NCI-H146 (cell line): ENCODE measurements at places on chromosomes 7 and 10.

DNA sequence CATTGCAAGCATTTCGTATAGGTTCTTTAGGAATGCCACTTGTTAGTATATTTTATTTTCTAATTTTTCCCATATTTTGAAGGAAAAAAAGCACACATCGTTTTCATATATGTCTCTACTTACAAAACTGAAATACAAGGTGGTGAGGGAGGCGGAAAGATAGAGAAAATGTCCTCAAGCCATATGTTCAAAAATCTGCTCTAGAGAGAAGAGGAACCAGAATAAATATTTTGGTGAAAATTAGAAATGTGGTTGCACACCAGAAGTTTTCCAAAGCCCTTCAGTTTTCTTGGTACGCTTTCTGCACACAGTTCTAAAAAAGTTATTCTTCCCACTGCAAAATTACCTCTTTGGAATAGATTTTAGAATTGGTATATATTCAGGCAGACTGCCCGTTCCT lies 107.4 kb upstream of the RHOBTB1 start:
- DNase-seq, result no peak

- DNase-seq, result no peak
These were observed at the start of gene SHH for GRCh38 chr7:155811895-155812761. TSS of gene SHH (minus strand) at chr7:155812463. CDS start at chr7:155812122, 341 bp downstream.

- no peak for DNase-seq
These were observed 589 bp downstream of the LSM8 start for GRCh38 chr7:118184565-118184940.

DNA sequence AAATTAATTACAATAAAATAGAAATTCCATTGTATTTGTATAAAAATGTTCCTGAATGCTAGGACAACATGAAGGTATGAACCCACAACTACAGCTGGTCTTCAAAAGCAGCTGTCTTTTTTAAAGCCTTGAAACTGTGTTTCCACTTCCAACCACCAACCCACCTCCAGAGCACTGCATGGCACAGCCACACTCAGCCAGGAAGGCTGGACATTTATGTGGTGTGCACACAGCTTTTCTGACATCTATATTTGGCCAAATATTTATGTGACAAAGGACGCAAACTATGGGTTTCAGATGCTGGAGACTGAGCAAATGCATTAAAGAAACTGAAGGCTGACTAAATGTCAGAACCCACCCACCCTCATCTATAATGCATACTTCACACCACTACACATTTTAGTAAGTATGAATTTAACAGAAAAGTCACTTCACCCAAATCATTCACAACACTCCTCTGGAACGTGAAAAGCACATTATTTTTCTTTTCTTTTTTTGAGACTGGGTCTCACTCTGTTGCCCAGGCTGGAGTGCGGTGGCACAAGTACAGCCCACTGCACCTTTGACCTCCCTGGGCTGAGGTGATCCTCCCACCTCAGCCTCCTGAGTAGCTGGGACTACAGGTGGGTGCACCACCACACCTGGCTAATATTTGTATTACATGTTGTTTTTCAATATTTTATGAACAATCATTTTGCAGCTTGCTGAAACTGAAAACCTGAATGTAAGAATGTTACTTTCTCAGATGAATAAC lies 27.9 kb upstream of the DAGLB start:
- no peak for DNase-seq

GRCh38 chr7:134768243-134768642 lies 11.2 kb upstream of the CALD1 start:
- DNase-seq, result no peak

GRCh38 chr7:135719688-135720087 lies 8.3 kb downstream of the SLC13A4 start:
- DNase-seq, result no peak
